Gastrocnemius medialis (tissue), 4 donors: ENCODE measurements at places on chromosomes 11 and 22.

- no peaks in the 10 kb centered on the region for H3K4me1 ChIP-seq
- H3K36me3 ChIP-seq = no peaks in the 10 kb centered on the region
- H3K27ac ChIP-seq = no peak overlapping the region
- H3K27me3 ChIP-seq = no peaks in the 10 kb centered on the region
- no peak overlapping the region for H3K4me3 ChIP-seq
Observed at GRCh38 chr11:125938418-125938817, 7.4 kb upstream of the VSIG10L2 start.

GRCh38 chr22:46036558-46037408 is 59.8 kb upstream of the WNT7B start:
- H3K27me3 ChIP-seq = no peaks in the 10 kb centered on the region
- H3K4me1 ChIP-seq = peaks cover 52% of the 10 kb centered on the region
- peak overlapping the region; percentile 97 for H3K27ac ChIP-seq
- DNase-seq = no peak
- H3K4me3 ChIP-seq = peak overlapping the region; percentile 79

DNA sequence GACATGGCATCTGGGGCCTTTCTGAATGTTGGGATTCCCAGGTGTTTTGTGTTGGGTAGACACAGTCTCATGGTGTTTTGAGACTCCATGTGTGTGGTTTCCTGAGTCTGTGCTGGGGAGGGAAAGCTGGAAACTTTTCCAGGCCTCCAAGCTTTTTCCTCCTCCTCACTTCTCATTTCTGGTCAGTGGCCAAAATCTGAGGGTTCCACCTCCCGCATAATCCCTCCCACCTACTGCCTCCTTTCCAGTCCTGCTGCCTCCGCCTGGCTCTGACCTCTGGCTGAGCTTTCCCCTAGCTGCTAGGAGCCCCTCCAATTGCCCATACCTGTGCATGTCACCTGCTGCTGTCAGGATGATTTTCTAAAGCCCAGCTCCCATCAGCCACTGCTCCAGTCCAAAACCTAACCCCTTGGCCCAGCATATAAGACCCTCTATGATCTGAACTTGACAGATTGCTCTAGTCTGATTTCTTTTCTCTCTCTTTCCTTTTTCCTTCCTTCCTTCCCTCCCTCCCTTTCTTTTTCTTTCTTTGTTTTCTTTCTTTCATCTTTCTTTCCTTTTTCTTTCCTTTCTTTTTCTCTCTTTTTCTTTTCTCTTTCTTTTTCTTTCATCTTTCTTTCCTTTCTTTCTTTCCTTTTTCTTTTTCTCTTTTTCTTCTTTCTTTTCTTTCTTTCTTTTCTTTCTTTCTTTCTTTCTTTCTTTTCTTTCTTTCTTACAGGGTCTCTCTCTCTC is 51.4 kb upstream of the NECTIN1 start:
- no peak for DNase-seq
- no peak overlapping the region for H3K27ac ChIP-seq
- H3K4me3 ChIP-seq = no peak overlapping the region
- H3K36me3 ChIP-seq = no peaks in the 10 kb centered on the region

GRCh38 chr11:105456950-105457349 is 152.9 kb upstream of the GRIA4 start:
- no peak overlapping the region for H3K4me3 ChIP-seq
- no peaks in the 10 kb centered on the region for H3K4me1 ChIP-seq
- H3K27me3 ChIP-seq = no peaks in the 10 kb centered on the region
- DNase-seq = no peak
- no peaks in the 10 kb centered on the region for H3K36me3 ChIP-seq

DNA sequence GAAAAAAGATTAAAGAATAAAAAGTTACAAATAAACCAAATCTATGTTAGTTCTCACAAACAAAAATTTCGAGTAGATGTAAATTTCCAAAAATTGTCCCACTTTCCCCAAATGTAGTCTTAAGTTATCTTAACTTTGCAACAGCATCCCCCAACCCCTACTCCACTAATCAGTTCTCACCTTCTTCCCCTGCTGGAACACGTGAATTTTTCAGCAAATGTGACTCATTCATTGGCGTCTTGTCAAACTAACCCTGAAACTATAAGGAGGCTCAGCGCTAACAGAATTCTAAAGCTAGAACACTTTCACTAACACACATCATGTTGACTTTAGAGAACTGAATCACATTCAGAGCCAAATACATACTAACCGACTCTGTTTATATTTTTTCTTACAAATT is 46.1 kb downstream of the PHF21A start:
- H3K27ac ChIP-seq = no peak overlapping the region
- H3K4me3 ChIP-seq = no peak overlapping the region
- no peaks in the 10 kb centered on the region for H3K36me3 ChIP-seq
